ENCODE measurements at places on chromosomes 12 and 14.

- no peak for DNase-seq
Measured at GRCh38 chr12:31742891-31743290, 14.1 kb upstream of the AMN1 start.

- DNase-seq: no peak
Measured at GRCh38 chr12:122866379-122866778, 29.5 kb downstream of the VPS37B start.

GRCh38 chr12:52913431-52913821, 8.6 kb upstream of the KRT8 start:
- DNase-seq: no peak

GRCh38 chr12:47741340-47741703, 16.0 kb upstream of the ENDOU start:
- DNase-seq: no peak

DNA sequence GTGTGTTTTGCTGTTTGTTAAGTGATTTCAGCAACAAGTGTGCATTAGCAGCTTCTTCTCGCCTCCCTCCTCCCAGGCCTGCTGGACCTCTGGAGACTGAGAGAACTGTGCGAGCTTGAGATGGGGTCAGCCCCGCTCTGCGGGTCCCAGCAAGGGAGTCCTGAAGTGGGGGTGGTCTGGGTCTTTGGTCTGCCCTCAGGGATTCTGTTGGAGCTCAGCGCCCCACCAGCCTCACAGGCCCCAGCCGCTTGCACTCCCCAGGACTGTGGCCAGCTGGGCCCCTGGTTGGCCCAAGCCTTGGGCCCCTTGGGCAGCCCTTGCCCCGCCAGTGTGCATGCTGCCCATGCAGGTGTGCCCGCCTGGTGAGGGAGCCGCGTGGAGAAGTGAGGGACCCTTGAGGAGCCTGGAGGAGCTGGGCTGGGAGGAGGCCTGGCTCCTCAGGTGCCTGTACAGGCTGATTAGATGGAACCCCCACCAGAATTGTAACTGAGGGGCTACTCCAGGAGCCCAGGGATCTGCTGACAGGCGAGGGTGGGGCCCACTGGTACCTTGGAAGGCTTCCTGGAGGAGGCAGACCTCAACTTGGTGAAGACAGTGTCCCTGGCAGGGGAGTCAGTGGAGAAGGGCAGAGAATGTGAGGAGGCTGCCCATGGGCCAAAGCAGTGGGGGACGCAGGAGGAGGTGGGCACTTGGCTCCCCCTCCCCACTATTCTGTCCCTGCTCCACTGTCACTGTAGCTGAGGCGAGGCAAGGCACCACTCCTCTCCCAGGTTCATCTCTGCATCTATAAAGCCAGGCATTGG, 56.7 kb downstream of the BEGAIN start:
- no peak for DNase-seq

- peak; percentile 90 for DNase-seq
Measured at GRCh38 chr12:106084014-106084671, 54.6 kb downstream of the NUAK1 start.

Data from non-pigmented ciliary epithelial cell (primary cell).